NCI-H2029 (cell line): ENCODE measurements at places on chromosomes 7 and 10.

GRCh38 chr7:42414941-42415505 is 178.0 kb upstream of the GLI3 start:
- no peak for DNase-seq

- DNase-seq, result no peak
Measured at GRCh38 chr7:37516664-37517063, 68.0 kb upstream of the ELMO1 start.

GRCh38 chr7:102849538-102849937 is 63.3 kb upstream of the LRRC17 start:
- DNase-seq, result no peak

- DNase-seq, result no peak
Measured at GRCh38 chr10:118913825-118914224, 115.7 kb upstream of the NANOS1 start.

- no peak for DNase-seq
Measured at GRCh38 chr10:121484401-121484800, 113.8 kb downstream of the FGFR2 start.

DNA sequence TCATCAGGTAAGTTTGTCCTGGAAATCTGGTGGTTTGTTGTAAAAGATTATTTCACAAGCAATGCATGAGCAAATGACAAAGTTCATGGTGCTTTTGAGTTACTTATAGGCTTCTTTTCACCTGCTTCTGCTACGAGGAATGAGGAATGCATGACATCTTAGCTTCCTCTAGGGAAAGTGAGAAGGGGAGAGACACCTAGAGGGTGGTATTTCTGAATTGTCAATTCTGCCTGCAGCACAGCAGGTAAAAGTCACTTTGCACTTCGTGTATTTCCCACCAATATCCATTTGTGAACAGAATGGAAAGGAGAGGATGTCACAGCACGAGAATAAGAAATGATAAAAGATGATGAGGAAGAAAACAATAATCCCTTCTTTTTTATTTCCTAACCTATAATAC is 153.4 kb upstream of the FEZF1 start:
- DNase-seq, result no peak

- no peak for DNase-seq
Measured at GRCh38 chr7:130960208-130960988, 226.4 kb upstream of the KLF14 start.

GRCh38 chr7:76155938-76156337 is 45.8 kb upstream of the SRRM3 start:
- DNase-seq, result no peak

DNA sequence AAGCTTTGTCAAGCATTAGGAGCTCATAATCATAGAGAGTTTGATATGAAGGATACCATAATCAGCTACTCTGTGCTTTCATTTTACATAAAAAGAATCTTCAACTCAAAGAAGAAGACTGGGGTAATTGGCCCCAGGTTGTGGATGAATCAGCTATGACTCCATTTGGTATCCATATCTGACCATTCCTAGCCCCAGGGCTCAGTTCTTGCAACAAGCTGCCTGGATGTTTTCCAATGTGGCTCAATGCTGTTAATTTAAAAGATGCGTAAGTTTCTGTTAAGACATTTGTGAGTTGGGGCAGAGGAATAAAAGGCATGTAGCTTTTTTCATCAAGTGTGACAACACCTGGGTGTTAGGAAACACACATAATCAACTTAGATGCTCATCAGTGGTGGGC is 951.1 kb downstream of the NRG3 start:
- no peak for DNase-seq

- no peak for DNase-seq
Measured at GRCh38 chr7:7959979-7960670, 8.5 kb upstream of the GLCCI1 start.

GRCh38 chr10:32410569-32410968 is 35.4 kb upstream of the CCDC7 start:
- no peak for DNase-seq
